Right renal pelvis (tissue), 4 donors: ENCODE measurements at places on chromosomes 7 and 10. TPM values are rescaled to one million over a fixed set of nuclear protein-coding genes. Genes with fewer than 3 reads are reported as not detected.
A peak's percentile ranks its signal among the peaks of the same experiment; 100 is the strongest.

GRCh38 chr7:16564909-16565426 lies 38.3 kb downstream of the LRRC72 start:
- DNase-seq = peak; percentile 47

GRCh38 chr7:113301983-113302382 lies 183.6 kb upstream of the SMIM30 start:
- DNase-seq = no peak

Gene EPHB4
- 96.3 TPM for polyA plus RNA-seq

DNA sequence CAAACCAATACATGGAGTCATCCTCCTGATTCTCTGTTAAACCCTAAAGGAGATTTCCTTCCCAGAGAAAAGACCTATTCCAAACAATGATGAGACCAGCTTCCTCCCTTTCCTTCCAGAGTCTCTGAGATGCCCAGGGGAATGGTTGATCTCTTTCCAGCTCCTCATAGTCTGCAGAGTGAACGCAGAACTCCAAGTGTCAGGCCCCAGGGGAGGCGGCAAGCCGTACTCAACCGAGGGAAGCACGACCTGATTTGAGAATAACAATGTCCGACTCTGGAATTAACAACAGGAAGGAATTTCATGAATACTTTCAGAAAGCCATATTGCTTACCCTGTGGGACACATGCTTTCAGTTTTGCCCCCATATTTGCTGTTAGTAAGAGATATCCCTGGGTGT lies 241.7 kb upstream of the GLI3 start:
- DNase-seq = no peak

Gene MYH16
- polyA plus RNA-seq = not detected

- no peak for DNase-seq
These were observed 34.5 kb downstream of the ADAP1 start for GRCh38 chr7:919924-920341.

Gene MAGI2
- 36.8 TPM for polyA plus RNA-seq

DNA sequence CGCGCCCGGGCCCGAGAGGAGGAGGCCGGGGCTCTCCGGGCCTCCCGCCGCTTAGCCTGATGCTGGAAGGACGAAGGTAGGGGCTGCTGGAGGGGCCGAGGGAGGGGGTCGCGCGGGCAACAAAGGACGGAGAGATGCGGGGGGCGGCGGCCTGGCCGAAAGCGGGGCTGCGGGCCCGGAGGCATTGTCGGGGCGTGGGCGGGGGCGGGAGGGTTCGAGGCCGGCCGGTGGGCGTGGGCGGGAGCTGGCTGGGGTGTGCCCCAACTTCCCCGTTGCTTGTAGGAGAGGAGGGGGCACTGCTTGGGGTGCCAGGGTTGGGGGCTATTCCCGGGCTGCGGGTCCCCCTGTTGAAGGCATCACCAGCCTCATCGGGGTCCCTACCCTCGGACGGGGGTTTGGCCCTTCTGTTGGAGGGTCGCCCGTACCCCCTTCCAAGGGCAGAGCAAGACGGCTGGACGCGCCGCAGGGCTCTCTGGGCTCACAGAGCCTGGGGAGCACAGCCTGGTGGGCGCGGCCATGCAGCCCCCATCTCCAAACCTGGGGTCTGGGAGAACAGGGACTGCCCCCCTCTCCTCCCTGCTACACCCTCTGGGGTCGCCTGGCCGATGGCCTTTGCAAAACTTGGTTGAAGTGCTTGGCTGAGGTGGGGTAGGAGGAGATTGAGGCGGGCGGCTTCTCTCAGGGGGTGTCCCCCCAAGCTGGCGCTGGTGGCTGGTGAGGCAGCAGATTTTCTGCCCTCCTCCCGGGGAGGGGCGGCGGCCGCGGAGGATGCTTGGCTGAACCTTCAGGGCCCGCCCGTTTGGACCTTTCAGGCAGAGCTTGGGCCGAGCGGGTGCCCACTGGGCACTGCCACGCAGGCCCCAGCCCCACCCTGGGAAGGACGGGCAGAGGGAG lies 699 bp downstream of the CLIP2 start:
- DNase-seq = no peak

- DNase-seq = no peak
These were observed 96.1 kb upstream of the SHH start for GRCh38 chr7:155908385-155908784.

DNA sequence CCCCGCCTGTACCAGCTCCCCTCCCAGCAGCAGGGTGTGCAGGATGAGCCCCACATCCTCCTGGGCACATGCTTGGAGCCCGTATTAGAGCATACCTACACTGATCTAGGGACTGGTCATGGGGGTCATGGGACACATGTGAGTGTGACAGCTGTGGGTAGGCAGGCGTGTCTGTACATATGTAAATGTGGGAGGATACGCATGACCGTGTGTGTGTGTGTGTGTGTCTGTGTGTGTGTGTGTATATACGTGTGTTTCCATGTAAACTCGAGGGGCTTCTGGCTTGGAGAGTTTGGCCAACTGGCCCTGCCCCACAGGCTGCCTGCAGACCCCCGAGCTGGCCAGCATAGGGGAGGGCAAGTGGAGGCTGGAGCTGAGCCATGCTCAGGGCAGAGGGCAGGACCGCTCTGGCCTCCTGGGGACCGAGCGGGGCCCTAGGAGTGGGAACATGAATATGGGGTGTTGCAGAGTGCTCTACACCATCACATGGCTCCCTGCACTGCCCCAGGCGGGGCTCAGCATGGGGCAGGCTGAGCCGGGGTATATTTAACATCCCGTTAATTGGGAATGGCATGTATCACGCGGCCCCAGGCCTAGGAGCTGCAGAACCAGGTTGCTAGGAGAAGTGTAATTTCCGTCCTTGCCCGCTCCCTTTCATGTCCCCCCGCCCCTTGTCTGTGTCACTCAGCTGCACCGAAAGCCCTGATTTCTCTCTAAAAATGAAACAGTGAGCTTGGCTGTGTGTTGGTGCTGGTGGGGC lies 152.7 kb upstream of the PCBD1 start:
- no peak for DNase-seq

GRCh38 chr7:68279827-68280400 lies 1283.3 kb downstream of the TYW1 start:
- DNase-seq = no peak

Gene MKX
- 0.06 TPM for polyA plus RNA-seq

DNA sequence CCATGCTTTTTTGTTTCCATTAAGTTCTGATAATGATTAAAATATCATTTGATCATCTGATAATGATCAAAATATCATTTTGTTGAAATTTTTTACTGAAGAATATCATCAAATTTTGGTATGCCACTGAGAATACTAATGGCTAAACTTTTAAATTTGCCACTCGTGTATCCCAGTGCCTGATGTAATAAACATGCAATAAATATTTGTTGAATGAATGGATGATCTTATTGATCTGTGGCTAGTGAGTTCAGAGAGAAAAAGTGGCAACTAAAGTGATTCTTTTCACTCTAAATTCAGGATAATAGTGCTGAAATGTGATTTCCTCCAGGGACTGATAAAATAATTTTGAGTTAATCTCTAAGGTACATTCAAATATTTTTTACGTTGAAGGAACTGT lies 159.3 kb upstream of the WNT16 start:
- DNase-seq = no peak

Gene DDIT4
- polyA plus RNA-seq = 45.2 TPM

Gene HOXA2
- polyA plus RNA-seq = 10.1 TPM

Gene ASB13
- 26.6 TPM for polyA plus RNA-seq

DNA sequence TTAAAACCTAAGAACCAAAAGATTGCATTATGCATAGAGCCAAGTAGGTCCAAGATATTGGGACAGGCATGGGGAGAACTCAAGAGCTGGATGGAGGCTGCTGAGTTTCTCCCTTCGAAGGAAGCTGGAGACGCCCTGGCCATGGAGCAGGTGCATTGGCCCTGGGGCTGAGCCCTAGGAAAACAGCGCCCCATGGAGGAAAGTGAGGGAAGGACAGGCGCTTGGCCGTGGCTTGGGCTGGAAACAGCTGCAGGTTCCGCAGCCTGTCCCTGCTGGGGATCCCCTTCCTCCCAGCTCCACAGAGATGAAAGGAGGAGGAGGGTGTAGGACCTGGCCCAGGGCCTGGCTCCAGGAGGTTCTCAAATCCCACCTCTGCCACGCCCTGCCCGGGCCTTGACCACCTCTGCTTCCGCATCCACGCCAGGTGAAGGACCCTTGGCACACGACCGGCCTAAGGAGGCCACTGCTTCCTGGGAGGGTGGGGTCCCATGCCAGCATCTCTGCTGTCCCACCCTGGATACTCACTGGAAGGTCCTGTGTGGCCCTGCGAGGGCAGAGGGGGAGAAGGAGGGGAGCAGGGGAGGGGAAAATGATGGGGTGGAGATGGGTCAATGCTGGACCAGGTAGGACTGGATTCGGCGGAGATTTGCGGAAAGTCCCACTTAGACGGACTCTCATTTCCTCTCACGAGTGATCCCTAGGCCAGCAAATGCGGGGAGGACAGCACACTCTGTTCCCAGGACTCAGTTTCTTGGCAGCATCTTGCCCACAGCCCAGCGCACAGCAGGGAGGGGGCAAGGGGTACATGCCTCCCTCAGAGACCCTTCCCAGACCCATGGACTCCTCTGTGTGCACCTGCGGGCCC lies 258.6 kb upstream of the TCERG1L start:
- DNase-seq = no peak

Gene IL2RA
- polyA plus RNA-seq = 0.05 TPM

GRCh38 chr10:60362461-60362860 lies 27.2 kb downstream of the ANK3 start:
- no peak for DNase-seq

DNA sequence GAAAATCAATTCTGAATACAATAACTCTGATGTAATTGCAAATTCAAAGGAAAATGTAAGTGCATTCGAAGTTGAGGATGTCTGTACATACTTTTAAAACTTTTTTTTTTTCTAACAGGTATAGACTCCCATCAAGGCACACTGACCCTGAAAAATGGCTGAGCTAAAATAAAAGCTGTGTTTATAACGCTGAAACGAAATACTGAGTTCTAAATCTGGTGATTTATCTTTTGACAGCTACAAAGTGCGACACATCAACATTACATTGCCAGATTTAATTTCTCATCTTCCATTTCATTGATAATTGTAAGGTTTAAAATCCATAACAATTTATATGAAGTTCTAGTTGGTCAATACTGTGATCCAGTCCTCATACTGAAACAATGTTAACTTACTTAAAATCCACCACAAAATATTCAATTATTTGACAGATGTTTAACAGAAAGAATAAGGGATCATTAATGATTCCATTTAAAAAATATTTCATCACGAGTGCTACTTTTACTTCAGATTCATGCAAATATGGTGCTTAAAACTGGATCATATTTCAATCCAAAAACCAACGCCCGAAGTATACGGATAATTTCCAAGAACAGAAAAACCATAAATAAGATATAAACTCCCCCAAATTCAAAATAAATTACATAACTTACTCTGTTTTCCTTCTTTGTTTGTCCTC lies 1.4 kb downstream of the RAB11FIP2 start:
- no peak for DNase-seq

GRCh38 chr10:125398270-125398669 lies 237.9 kb upstream of the CTBP2 start:
- no peak for DNase-seq

Gene OGA
- polyA plus RNA-seq = 148 TPM

DNA sequence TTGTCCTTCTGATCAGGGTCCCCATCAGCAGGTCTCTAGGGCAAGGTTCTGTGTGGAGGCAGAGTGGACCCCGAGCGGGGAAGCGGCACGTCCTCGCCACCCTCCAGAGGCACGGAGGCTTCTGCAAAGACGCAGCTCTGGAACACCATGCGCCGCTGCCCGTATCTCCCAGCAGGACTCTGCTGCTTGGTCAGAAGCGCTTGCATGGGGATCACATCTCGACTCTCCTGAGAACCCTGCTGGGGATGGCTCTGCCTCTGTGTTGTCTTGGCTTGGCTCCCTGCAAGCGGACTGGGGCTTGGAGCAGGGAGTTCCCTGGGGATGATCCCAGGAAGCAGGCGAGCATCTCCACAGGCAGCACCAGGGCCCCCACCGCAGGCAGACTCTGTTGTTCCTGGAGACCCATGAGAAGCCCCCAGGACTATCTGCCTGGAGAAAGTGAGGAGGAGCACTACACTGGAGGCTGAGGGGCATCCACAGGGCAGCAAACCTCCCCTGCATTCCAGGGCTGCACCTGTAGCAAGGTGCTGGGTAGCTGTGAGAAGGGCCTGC lies 520.5 kb downstream of the GLRX3 start:
- DNase-seq = no peak

Gene PLAC9
- polyA plus RNA-seq = 43.2 TPM

GRCh38 chr10:90007226-90007625 lies 305.8 kb downstream of the KIF20B start:
- no peak for DNase-seq

DNA sequence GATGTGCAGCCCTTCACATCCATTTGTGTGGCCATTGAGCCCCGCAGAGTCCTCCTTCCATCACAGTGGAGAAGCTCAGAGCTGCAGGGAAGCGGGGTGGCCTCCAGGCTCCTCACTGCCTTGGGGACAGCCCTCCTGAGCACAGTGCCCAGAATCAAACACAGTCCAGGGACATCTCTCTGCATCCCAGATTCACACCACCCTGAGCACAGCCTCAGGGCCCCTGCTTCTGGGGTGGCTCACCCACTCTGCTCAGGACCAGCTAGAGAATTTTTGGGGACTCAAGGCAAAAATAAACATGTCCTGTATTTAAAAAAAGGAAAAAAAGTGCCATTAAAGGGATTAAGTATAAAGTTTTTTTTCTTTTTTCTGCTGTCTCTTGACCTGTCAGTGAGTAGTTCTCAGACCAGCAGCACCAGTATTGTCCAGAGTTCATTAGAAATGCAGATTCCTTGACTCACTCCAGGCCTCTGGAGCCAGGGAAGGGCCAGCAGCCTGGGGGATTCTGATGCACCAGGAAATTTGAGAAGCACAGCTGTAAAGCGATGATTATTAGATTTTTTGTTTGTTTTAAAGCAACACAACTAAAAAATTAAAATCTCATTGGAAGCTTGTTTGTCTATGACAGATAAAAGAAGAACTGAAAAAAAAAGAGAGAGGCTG lies 61.6 kb downstream of the ARHGAP22 start:
- no peak for DNase-seq

GRCh38 chr10:93841961-93842360 lies 51.8 kb upstream of the SLC35G1 start:
- DNase-seq = no peak

Gene SLC39A12
- polyA plus RNA-seq = not detected

Gene PSD
- 7.3 TPM for polyA plus RNA-seq

- DNase-seq = no peak
These were observed 59.0 kb upstream of the CHST15 start for GRCh38 chr10:124152139-124153022.

- no peak for DNase-seq
These were observed 176.5 kb downstream of the TCF7L2 start for GRCh38 chr10:113126229-113127201.
